ENCODE measurements at places on chromosomes 2 and 18.
A peak's percentile ranks its signal among the peaks of the same experiment; 100 is the strongest.

DNA sequence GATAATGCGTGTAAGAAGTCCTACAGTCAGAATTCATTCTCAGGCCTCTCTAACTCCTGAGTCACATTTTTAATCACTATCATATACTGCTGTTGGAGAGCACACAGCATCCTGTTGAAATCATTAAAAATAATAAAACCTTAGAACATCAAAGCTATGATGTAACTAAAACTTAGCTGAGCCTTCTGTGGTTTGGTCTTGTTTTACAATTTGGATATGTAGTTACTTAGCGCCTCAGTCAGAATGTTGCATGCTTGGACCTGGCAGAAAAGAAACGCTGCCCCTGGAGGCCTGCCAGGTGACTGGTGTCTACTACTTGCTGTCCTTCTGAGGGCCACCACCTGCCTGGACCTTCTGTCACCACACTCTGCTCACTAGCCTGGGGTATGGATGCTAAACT is 261.1 kb upstream of the RASGRP3 start:
- peak; percentile 77 for DNase-seq

- DNase-seq, result no peak
Observed at GRCh38 chr2:20579866-20580265, 71.0 kb downstream of the HS1BP3 start.

DNA sequence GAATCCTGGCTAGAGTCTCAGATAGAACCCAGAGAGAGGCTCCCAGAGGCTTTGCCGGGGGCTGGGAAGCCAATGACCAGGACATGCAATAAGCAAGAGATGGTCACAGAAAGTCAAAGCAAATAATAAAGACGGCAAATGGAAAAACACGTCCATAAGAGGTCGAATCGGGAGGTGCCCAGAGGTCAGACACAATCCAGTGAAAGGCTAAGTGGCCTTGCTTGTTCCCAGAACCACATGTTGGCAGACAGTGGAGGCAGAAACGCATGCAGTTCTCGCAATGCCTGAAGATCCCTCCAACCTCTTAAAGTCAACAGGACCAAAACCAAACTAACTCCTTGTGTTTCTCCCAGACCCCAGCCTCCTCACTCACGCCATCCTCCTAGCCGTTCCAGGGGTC is 3.0 kb downstream of the CYB5A start:
- no peak for DNase-seq

DNA sequence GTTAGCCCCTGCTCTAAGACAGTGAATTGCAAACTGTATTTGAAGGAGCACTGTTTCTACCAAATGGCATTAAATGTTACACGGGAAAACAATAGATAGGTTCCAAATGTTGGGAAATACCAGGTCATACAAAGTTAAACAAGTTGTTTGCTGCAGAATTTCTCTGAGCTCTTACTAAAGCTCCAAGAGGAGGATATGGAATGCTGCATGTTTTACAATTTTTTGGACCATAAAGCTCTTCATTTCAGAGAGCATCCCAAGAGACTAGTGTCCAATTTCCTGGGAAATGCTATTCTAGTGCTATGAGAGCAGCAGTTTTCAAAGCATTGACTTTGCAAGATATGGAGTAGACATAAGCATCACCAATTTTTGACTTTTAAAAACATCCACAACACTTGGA is 155.6 kb upstream of the CCDC68 start:
- no peak for DNase-seq

GRCh38 chr2:240920783-240921231 is 14.7 kb downstream of the CROCC2 start:
- DNase-seq, result peak; percentile 62

- no peak for DNase-seq
Observed at GRCh38 chr2:20456116-20456571, 9.3 kb downstream of the RHOB start.

Data from sciatic nerve (tissue), 2 donors.